ENCODE measurements at places on chromosomes 3 and 15.
A peak's percentile ranks its signal among the peaks of the same experiment; 100 is the strongest.

- peak; percentile 58 for DNase-seq
Measured at GRCh38 chr3:140242818-140243276, 307.9 kb downstream of the CLSTN2 start.

GRCh38 chr3:72088486-72089025, 303.6 kb upstream of the PROK2 start:
- DNase-seq: no peak

- DNase-seq: peak; percentile 17
Measured at GRCh38 chr15:100663086-100663914, 60.9 kb downstream of the ASB7 start.

- DNase-seq: peak; percentile 16
Measured at GRCh38 chr3:134149286-134149685, 101.4 kb downstream of the RYK start.

- no peak for DNase-seq
Measured at GRCh38 chr3:57143886-57144459, 21.2 kb downstream of the IL17RD start.

DNA sequence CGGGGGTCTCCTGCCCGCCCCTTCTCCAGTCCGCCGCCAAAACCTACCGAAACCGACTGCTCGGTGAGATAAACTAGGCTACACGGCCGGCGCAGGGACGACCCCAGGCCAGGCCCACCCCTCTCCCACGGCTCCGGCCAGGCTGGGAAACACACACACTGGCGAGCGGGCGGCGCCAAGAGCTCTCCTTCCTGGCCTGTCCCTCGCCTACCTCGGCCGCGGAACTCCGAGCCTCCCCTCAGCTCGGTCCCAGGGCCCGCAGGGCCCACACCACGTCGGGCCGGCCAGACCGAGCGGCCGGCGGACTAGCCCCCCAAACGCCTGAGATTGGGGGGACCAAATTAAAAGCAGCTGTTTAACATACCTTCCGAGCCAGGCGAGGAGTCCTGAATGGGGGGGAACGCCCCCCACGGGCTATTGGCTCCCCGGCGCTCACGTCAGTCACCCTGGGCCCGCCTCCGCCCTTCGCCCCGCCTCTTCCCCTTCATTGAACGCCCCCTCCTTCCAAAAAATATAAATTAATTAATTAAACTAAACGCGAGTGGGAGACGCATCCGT, 4.0 kb upstream of the SIN3A start:
- peak; percentile 66 for DNase-seq

DNA sequence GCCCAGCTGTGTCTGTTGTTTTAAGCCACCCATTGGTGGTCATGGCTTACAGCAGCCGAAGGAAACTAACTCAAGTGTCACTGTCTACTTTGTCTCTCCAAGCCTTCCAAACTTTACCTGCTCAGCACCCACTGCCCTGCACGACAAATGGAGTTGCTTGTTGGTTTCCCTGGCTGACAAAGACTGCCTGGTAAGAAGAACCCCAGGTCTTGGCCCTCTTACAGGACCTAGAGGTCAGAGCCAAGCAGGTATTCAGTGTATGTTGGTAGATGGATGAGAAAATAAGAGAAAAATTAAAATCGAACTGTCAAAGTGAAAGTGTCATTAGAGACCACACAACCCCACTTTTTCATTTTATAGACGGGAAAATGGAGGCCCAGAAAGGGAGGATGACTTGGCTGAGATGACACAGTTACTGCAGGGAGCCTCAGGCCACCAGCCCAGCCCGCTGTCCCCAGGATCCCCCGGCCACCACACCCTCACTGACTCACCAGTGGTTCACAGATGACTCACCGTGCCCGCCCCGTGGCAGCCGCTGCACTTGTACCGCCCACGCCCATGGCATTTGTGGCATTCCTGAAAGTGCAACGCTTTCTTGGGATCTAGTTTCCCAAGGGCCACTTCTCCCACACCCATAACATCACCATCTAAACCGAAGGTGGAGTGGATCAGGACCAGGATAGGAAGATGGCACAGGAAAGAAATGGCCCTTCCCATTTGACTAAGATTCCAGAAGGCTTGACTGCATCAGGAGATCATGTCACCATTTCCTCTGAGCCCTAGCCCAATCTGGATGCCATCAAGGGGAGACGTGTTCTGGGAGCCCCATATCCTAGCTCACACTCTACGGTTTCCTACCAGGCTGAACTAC, 15.2 kb downstream of the SSUH2 start:
- peak; percentile 98 for DNase-seq

- peak; percentile 89 for DNase-seq
Measured at GRCh38 chr3:177150970-177151627, 46.2 kb downstream of the TBL1XR1 start.

GRCh38 chr3:84891851-84892250, 66.9 kb upstream of the CADM2 start:
- DNase-seq: no peak

DNA sequence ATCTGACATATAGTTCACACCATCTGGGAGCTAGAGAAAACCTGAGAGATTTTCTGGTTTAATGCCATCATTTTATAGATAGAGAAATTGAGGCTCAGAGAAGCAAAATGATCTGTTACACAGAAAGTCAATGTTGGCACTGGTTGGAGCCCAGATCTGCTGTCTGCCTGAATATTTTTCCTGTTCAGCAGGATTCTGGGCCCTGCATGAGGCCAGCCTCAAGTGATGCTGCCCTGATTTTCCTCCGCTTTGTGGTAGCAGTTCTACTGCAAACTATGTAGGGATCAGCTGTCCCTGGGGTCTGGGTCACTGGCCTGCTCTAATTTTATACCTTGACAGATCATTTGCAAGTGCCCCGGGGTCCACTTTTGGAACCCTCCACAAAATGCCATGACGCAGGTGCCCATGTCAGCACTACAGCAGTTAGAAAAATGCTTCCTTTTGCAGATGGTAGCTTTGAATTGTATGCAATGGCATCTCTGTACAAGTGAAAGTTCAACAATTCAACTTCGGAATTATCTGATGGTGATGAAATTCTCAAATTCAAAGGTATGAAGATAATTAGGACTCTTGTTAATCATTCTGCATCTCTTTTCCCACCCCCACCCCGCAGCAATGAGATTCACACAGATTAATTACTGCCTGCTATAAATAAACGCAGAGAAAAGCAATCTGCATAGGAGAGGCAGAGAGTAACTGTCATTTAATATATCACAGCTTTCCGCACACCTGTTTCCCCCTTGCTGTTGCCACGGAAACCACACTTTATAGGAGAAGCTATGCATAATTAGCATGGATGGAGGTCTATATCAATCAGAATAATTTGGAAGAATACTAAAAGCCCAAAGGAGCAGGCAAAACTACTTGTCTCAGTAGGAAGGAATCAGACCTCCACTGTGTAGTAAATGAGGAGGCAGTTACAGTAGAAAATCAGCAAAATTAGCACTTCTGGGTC, 222.6 kb downstream of the PDCD6IP start:
- no peak for DNase-seq

GRCh38 chr15:96366526-96366877, 36.0 kb downstream of the NR2F2 start:
- no peak for DNase-seq

- DNase-seq: no peak
Measured at GRCh38 chr15:65824941-65825544, 33.0 kb upstream of the DENND4A start.

- peak; percentile 35 for DNase-seq
Measured at GRCh38 chr3:106635271-106635670, 742.0 kb upstream of the CCDC54 start.

GRCh38 chr3:21839176-21839575, 88.2 kb upstream of the ZNF385D start:
- no peak for DNase-seq

DNA sequence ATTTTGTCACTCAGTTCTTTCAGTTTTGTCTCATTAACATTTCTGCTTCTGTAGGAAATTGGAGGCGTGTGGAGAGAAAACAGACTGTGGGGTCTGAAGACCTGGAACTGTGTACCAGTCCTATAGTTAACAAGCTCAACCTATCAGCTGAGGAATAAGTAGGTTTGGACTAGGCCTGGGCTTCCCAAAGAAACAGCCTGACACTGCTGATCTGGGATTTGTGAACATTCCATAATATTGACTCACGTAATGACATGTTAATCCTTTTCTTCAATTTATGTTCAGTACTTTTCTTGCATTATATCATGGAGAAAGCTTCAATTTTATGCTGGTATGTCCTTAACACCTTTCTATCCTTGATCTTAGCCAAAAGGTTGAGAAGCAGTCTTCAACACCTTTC, 181.6 kb upstream of the RORA start:
- DNase-seq: no peak

DNA sequence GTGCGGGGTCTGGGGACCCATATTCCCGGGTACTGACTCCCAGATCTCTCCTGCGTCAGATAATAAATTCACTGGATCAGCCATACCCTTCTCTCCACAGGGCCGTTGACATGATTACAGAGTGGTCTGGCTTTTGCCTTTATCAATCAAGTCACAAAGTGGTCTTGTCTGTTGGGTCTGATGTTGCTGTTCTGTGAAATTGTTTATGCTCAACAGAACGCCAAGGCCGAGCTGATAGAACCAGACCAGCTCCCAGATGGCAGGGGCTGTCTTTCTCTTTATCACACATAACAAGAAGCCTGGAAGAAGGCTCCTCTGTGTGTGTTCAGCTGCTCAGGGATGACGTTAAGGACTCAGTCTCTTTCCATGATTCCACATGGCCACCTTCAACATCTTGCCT, 751 bp upstream of the DCLK3 start:
- DNase-seq: no peak

DNA sequence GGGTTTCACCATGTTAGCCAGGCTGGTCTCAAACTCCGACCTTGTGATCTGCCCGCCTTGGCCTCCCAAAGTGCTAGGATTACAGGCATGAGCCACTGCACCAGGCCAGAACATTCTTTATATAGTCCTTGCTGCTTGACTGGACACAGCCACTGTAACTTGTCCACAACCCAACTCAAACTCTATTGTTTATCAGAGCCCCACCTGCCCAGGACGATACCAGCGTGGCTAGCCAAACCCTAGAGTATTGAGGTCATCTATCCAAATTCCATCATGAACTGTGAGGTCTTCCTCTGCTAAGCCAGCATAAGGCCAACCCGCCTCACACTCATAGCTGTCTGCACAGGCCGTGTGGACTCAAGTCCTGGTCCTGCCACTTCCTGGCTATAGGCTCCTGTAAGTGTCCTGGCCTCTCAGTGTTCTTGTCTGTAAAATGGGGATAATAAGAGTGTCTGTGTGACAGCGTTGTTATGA, 63.9 kb downstream of the DAPK2 start:
- DNase-seq: no peak

GRCh38 chr3:157074490-157074889, 85.5 kb downstream of the CCNL1 start:
- no peak for DNase-seq

DNA sequence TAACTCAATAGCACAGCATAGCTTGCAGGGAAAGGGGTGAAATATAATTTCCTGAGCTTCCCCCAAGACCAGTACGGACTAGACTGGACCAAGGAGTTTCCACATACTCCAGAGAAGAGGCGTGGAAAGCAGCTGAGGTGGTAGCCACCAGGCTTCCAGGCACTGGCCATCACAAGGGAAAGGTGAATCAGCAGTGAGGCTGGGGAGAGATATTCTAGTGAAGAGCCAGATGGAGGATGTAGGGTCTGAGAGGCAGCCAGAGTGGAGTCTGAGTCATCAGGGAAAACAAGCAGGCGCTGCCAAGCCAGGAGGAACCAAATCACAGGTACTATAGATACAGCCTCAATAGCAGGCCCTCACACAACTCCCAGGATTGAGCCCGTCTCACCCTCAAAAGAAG, 9.6 kb upstream of the RASA2 start:
- DNase-seq: peak; percentile 93

- no peak for DNase-seq
Measured at GRCh38 chr3:111285694-111286093, 214.1 kb downstream of the NECTIN3 start.

- DNase-seq: no peak
Measured at GRCh38 chr3:32577174-32577573, 6.5 kb upstream of the DYNC1LI1 start.

DNA sequence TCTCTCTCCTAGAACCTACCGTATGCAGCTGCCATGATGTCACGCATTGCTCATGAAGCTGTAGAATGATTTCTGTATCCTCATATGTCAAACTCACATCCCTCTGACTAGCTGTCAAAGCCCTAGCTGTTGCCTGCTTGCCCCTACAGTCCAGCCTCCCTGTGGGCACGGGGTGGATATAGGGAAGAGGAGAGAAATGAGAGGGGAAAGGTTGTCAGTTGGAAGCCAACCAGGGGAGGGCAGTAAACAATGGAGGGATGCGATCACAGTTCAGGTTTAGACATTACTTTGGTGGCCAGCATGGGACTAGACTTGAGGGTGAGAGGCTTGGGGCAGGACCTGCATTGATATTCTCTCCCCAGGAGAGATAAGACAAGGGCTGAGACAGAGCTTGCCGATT, 1.7 kb upstream of the HDGFL3 start:
- DNase-seq: no peak

DNA sequence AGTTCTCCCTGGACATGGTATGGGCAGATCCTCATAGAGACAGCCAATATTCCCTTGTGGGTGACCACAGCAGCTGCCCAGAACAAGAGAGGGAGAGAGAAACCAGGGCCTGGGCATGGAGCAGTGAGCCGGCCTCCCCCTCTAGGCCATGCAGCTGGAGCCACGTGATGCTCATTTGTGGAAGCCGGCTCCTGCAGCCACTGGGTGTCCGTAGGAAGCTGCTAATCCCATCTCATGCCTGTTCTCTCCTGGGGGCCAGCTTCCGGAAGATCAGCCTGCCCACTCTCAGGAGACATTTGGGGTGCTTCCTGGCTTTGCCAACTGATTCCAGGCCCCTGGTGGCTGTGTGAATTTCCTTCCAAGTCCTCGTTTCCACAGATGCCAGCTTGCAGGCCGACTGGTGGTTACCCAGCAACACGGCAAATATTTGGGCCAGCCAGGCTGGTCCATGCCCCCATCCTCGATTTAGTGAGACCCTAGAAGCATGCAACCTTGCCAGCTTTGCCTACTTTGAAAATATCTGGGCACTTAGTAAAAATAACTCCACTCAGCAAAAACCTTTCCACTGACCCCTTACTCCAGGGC, 55.3 kb downstream of the LINGO1 start:
- DNase-seq: no peak

All from A172 (cell line).